ENCODE measurements at places on chromosomes 4 and X.
A peak's percentile ranks its signal among the peaks of the same experiment; 100 is the strongest.

DNA sequence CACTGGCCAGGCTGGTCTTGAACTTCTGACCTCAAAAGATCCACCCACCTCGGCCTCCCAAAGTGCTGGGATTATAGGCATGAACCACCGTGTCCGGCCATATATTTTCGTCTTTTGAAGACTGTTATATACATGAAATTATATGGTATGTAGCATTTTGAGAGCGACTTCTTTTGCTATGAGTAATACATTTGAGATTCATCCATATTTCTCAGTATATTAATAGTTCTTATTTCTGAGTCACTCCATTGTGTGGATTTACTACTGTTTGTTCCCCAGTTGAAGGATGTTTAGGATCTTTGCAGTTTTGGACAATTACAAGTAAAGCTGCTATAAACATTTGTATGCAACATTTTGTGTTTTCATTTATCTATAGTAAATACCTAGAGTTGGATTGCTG is 34.9 kb downstream of the GNL3L start:
- no peak for DNase-seq

GRCh38 chr4:5206016-5206790 is 154.9 kb downstream of the STK32B start:
- no peak for DNase-seq

- DNase-seq, result no peak
Observed at GRCh38 chr4:24211856-24212255, 322.0 kb upstream of the PPARGC1A start.

GRCh38 chrX:129769467-129770154 is 10.1 kb upstream of the SASH3 start:
- no peak for DNase-seq

DNA sequence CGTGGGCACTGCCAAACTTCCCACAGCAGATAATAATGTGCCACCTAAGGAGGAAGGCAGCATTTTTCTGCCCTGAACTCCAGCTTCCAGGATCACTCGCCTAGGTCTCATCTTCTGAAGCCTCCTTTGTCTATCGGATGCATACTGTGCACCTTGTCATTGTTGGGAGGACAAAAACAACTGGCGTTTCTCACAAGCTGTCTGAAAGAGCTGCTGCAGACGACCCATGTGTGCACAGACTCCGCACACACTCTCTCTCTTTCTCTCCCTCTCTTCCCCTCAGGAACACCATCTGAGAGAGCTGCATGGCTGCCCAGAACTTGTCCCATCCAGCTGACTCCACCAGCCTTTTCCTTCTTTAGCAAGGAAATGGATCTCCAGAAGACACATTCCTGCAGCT is 83.0 kb downstream of the MAML3 start:
- DNase-seq, result no peak

- DNase-seq, result no peak
Observed at GRCh38 chr4:152074573-152074972, 313.8 kb upstream of the GATB start.

GRCh38 chr4:83922402-83922801 is 386.5 kb downstream of the GPAT3 start:
- DNase-seq, result no peak

- DNase-seq, result no peak
Observed at GRCh38 chr4:85114526-85114925, 148.0 kb upstream of the WDFY3 start.

GRCh38 chr4:25811374-25811690 is 51.5 kb downstream of the SEL1L3 start:
- DNase-seq, result no peak

GRCh38 chrX:108438110-108438623 is at the start of gene COL4A6:
COL4A6 (minus strand) TSS chrX:108438422; CDS start chrX:108438196, 226 bp downstream.
- DNase-seq, result peak; percentile 66

- DNase-seq, result no peak
Observed at GRCh38 chr4:907691-908425, 24.3 kb downstream of the GAK start.

DNA sequence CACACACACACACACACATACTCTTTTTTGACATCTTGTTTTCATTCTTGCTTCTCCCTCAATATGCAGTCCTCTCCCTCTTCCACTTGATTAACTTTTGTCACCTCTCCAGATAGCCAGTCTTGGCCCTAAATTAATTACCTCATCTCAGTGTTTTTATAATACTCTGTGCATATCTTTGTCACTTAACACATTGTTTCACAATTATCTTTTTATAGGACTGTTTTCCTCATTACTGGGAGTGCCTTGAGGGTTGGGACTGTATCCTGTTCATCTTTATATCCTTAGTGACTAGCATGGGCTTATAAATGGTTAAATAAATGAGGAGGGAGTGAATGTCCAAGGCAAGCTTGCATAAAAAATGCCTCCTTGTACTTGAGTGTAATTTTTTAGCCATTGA is 33.1 kb downstream of the SYNPO2 start:
- DNase-seq, result no peak

DNA sequence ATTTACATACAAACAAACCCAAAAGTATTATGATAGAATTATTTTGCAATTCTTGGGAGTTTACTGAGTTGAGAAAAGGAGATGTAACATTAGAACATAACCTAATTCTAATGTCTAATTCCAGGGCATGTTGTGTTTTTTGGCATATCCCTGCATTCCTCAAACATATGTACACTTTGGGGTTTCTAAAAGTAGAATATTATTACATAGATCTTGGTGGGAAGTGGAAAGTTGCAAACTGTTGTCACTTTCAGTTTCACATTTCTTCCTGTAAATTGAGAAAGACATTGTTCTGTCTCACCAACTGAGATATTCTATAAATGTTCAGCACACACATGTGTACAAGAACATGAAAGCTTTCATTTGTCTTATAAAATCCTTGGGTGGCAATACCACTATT is 24.4 kb upstream of the GBA3 start:
- no peak for DNase-seq

GRCh38 chr4:142983065-142983464 is 137.0 kb upstream of the INPP4B start:
- no peak for DNase-seq

DNA sequence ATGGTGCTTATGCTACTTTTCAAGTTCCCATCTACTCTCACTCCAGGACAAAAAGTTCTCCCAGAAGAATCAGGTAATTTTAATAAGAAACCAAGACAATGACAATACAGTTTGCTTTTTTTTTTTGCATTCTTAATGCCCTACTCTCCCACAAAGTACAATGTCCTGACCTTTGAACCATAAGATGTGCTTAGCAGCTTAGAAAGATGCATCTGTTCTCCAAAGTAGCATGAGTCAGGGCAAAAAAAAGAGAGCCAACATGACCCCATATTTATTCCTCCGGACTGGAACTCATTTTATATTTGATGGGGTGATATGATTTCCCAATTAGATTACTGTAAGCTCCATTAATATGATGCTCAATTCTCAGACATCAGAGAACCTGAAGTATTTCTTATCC is 16.5 kb upstream of the PDCL2 start:
- no peak for DNase-seq

- DNase-seq, result no peak
Observed at GRCh38 chr4:26105815-26106699, 192.0 kb downstream of the SMIM20 start.

DNA sequence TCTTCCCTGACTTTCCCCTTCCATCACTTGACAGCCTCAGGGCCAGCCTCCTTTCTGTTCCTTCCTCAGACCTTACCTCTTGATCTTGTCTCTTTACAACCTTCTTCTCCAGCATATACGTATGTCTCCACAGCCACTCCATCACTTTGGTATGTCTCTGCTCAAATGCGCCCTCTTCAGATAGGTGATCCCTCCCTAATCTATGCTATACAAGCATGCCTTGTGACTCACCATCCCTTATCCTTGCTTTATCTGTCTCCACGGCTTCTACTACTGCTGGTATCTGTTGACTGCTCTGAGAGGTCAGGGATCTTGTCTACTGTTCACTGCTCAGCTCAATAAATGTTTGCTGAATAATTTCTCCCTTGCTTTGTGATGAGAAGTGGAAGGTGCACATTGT is 9.0 kb downstream of the ARAP2 start:
- no peak for DNase-seq

- no peak for DNase-seq
Observed at GRCh38 chrX:37755025-37755424, 24.8 kb upstream of the CYBB start.

- no peak for DNase-seq
Observed at GRCh38 chrX:150489359-150490015, 78.9 kb upstream of the MTM1 start.

DNA sequence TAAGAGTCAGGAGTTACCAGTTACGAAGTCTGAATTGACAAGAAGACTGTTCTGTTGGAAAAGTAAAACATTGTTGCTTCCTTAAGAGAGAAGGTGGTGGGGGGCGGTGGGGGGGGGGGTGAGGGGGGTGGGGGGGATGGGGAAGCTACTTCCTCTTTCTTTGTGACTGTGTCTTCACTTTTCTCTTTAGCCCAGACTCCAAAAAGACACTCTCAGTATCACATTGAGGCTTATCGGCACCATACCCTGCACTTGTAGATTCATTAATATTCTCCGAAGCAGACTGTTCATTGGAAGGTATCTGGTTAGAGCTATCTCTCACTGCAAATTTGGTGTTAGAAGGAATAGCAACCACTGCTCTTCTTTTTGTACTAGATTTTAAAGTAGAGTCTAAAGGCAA is 94.5 kb upstream of the IL13RA1 start:
- no peak for DNase-seq

GRCh38 chr4:120753854-120754253 is 168.7 kb downstream of the PRDM5 start:
- no peak for DNase-seq

DNA sequence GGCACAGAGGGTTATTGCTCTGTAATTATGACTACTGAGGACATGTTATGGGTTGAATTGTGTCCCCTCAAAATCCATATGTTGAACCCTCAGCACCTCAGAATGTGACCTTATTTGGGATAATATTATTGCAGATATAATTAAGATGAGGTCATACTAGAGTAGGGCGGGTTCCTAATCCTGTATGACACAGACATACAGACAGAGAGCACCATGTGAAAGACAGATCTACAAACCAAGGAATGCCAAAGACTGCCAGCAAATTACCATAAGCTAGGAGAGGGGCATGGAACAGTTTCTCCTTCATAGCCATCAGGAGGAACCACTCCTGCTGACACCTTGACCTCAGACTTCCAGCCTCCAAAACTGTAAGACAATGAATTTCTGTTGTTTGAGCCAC is 115.2 kb upstream of the OTUD4 start:
- no peak for DNase-seq

DNA sequence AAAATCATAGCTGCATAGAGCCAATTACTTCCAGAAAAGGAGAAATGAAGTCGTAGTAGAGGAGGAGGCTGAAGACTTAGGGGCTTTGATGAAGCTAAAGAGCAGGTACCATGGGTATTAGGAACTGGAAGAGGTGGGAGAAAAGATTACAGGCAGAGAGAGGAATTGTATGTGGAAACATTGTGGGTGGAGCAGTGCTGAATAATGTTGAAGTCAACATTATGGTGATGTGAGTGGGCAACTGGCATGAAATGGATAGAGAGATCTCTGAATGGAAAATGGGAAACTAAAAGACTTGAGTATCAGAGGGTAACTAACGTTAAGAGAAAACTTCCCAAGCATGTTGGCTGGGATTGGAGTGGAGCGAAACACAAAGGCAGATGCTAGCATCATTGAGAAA is 92.5 kb downstream of the AREG start:
- DNase-seq, result no peak

DNA sequence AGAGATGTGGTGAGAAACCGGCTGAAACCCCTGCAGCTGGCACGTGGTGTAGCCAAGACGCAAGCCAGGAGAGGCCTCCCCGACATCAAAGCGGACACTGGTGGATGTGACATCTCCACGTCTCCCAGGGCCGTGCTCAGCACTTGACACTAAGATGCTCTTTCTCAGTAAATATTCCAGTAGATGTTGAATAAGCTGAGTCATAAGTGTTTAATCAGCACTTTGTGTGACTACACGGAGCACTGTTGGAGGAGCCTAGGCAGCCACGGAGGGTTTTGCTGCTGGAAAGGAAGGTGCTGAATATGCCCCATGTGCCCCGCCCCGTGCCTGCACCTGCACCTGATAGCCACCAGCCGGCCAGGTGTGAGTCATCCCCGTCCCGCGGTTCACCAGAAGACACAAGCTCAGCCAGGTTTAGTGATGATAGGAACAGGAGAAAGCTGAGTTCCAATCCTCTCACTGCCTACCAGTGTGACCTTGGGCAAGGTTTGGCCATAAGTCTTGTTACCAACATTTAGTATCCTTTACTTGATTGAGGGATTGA is 29.0 kb upstream of the C4orf50 start:
- no peak for DNase-seq

- no peak for DNase-seq
Observed at GRCh38 chrX:74865725-74866124, 59.5 kb downstream of the NEXMIF start.

- peak; percentile 89 for DNase-seq
Observed at GRCh38 chr4:156971676-156972378, at the start of gene PDGFC. PDGFC (minus strand) TSS chr4:156971799; CDS start chr4:156970903, 896 bp downstream.

DNA sequence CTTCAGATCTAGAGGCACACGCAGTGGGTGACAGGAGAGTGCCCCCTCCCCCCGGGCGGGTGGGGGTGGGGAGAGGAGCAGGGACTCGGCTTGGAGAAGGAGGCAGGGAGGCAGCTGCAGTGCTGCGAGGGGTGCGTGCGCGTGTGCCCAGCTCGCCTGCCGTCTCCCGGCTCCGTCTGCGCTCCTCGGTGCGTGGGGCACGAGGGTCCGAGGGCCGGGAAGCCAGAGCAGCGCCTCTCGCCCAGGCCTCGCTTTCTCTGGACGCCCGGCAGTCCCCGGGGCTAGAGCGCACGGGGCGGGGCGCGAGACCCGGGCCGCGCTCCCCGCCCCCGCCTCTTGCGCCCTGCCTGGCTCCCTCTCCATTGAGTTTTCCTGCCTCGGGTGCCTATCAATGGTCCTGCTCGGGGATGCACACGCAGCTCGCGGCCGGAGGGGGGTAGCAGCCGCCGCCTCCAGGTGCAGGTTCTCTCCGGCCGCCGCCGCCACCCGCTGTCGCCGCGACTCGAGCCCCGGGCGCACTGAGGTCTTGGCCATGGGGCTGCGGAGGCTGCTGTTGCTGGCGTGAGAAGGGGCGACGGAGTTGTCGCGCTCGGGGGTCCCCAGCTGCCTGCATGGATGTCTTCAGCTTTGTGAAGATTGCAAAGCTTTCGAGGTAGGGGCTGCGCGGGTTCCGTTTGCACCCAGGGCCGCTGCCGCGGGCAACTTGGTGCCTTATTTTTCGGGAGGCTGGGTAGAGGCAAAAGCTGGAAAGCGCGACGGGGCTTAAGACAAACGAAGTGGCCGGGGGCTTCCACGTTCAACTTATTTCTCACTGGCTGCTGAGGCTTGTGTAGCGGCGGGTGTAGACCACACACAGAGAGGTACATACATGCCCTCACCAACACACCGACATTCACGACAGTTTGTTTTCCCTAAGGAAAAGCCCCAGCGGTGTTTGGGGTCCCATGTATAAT is at the start of gene FRMPD4:
FRMPD4 (plus strand) TSS at position 113 of the 953 bp plus-strand sequence; CDS start at position 612, 499 bp downstream.
- DNase-seq, result peak; percentile 42

- DNase-seq, result no peak
Observed at GRCh38 chr4:147581606-147582350, 35.4 kb upstream of the TMEM184C start.

GRCh38 chr4:33959519-33959918 is 2284.8 kb downstream of the ARAP2 start:
- no peak for DNase-seq
